Retina (tissue), 1 donor: ENCODE measurements at places on chromosomes 5 and 9.
A peak's percentile ranks its signal among the peaks of the same experiment; 100 is the strongest.

GRCh38 chr5:159263569-159263905, 447 bp downstream of the UBLCP1 start:
- no peak for DNase-seq

GRCh38 chr5:73103870-73104299, 16.5 kb upstream of the TMEM171 start:
- no peak for DNase-seq

- DNase-seq = no peak
These were observed 458.8 kb downstream of the ICE1 start for GRCh38 chr5:5881294-5881693.

DNA sequence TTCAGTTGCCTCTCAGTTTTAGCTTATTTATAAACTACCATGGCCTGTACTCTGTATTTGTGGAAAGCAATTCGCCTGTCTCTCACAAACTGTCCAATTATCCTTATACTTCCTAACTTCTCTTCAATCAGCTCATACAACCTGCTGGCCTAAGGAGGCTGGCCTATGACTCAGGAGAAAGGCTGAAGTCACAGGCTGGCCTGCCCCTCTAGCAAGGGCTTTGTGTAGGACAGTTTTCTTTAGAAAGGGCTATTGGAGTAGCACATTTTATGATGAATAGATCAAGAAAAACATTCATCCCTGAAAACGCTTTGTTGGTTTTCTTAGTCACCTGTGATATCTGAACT, 988.7 kb upstream of the ARRDC3 start:
- no peak for DNase-seq

DNA sequence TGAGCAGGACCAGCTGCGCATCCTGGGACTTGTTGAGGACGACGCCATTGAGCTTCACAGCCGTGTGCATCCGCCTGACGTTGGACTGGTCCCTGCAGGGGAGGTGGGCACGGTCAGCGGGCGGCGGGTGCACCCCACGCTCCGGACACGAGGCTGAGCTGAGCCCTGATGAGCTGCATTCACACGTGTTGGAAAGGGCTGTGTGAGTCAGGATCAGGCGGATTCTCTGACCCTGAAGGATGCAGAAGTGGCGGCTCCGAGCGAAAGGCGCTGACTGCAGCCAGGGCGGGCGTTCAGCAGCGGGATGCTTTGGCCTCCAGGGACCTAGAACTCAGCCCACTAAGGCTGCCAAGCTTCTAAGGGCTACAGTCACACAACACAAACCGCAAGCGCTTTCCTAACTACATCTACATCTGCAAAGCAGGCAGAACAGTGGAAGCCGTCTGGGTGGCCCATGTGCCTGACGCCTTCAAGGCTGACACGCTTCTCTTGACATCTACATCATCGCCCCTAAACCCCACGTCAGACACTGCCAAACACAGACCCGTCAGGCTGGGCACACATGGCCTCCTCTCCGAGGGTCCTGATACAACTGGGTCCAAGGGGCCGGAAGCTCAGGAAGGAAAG, 44.9 kb downstream of the NKD2 start:
- no peak for DNase-seq

DNA sequence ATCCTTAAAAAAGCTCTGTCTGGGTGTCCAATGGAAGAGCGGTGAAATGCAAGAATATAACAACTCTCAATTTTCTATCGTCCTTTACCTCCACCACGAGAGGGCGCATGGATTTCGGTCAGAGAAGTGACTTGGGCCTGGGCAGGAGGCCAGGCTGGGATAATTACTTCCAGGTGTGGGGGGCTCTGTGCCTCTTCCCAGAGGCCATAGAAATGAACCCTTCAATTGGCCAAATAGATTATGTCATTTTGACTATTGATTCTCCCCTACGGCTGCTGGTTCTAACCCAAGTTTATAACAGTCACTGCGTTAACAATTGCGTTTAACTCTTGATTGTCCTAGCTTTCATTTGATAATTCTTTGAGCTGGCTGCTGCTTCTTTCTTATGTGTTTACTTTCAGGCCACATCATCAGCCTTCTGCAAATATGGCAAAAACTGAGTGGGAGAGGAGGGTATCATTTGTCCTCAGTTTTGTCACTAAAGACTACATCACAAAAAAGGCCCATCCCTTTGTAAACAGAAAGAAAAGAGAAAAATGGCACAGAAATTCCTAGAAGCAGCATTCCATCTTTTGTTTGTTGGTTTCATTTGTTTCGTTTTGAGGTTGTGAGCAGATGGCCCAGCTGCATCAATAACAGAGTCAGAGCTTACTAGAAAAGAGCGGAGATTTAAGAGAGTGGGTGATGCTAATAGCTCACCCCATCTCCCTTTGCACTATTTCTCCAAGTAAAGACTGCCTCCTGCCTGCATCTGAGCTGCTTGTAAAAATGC, 45.4 kb upstream of the ZFR start:
- peak; percentile 67 for DNase-seq

GRCh38 chr5:23506329-23507236, 826 bp upstream of the PRDM9 start:
- DNase-seq = no peak

DNA sequence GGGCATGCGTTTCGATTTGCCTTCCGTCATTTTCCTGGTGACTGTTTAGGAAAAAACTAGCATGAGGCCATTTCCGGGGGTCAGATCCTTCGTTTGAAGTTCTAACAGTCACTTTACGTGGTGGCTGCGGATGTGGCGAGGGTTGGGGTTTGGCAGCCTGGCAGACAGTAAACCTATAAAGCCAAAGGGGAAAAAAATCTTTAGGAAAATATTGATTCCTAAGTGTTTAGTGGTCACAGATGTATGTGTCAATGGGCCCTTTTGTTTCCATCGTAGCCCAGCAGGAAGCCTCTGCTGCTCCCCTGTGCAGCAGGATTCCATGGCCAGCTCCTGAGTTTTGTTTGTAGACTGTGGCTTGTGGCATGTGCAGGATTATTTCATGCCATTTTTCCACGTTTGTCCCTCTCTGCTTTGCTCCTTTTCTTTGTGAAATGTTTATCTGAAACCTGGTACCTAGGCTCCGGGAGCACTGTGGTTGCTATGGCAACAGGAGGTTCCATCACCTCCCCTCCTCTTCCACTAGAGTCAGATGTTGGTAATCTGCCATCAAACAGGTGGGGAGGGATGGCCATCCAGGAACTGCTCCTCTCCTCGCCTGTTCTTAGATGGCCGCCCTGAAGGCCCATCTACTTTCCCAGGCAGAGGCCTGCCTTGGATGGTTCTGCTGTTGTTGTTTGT, 202.3 kb downstream of the AOPEP start:
- DNase-seq = no peak

DNA sequence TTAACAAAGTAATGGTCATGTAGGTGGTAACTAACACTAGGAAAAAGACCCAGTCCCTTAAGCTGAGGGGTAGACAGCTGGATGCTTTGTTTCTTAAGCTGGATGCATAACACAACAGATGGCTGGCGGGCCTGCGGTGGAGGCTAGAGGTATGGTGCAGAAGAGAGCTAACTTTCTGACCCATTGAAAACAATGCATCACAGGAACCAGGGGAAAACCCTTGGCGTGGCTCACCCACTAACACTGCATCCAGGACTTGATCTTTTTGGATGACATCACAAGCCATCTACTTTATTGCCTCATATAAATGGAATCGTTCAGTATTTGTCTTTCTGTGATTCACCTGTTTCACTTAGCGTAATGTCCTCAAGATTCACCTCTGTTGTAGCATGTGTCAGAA, 138.7 kb downstream of the AUH start:
- peak; percentile 18 for DNase-seq

- no peak for DNase-seq
These were observed 5.0 kb downstream of the FBXW5 start for GRCh38 chr9:136939431-136939995.

GRCh38 chr9:82940376-82940775, 122.6 kb downstream of the RASEF start:
- no peak for DNase-seq
